Fibroblast of mammary gland (primary cell): ENCODE measurements at places on chromosomes 5 and 9.

GRCh38 chr9:113677057-113677456 is 199.1 kb upstream of the ZNF618 start:
- DNase-seq = peak; percentile 49

DNA sequence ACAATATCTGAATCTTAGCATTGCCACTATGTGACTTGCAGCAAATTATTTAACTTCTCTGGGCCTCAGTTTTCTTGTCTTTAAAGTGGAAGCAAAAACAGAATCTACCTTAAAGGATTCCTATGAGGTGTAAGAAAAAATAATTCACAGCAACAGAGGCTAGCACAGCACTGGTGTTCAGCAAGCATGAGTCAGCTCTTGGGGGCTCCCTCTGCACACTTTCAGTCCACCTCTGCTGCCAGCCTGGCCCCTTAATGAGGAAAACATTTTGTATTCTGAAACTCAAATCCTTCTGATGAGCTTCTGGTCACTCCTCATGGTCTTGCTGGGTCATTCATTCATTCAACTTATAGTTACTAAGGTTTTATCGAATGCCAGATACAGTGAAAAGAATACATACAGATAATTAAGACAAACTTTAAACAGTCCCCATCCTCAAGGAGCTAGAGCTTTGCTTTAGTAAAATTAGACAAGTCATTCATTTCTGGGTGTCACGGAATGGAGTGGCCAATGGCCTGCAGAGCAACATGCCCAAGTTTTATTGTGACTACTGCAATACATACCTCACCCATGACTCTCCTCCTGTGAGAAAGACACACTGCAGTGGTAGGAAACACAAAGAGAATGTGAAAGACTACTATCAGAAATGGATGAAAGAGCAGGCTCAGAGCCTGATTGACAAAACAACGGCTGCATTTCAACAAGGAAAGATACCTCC is 26.8 kb upstream of the IQGAP2 start:
- DNase-seq = no peak

- DNase-seq = no peak
Observed at GRCh38 chr9:113868501-113868900, 7.6 kb upstream of the ZNF618 start.

- DNase-seq = no peak
Observed at GRCh38 chr5:7576023-7576715, 180.2 kb downstream of the ADCY2 start.

DNA sequence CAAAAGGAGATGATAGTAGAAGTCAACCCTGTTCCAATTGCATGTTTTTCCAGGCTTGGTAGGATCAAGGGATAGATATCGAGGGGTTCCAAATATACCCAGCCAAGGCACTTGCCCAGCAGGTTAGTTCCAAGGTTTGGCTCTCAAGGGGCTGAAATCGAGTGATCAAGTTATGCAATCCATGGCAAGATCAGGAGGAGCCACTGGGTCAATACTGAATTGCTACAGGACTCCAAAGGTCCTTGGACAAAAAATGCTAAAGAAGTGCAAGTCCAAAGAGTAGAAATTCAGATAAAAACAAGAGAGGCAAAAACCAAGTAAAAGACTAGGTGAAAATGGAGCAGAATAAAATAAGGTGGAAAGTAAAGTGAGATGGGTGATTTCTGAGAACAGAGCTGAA is 179.1 kb upstream of the RFX3 start:
- DNase-seq = no peak

DNA sequence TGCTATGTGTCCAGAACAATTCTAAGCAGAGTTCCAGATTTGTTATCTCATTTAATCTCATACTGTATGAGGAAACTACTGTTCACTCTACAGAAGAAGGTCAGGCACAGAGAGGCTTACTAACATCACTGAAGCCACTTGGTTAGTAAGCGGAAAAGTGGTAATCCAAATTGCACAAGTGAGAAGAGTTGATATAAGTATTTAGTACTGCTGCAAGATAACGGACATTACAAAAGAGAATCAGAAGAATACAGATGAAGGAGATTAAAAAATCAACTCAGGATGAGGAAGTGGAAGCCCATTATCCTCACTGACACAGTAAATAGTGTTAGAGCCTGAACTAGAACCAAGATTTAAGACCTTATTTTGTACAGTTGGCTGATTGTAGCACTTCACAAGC is 22.3 kb upstream of the TLR4 start:
- DNase-seq = no peak

GRCh38 chr9:135249711-135250110 is 162.2 kb downstream of the OLFM1 start:
- DNase-seq = no peak

DNA sequence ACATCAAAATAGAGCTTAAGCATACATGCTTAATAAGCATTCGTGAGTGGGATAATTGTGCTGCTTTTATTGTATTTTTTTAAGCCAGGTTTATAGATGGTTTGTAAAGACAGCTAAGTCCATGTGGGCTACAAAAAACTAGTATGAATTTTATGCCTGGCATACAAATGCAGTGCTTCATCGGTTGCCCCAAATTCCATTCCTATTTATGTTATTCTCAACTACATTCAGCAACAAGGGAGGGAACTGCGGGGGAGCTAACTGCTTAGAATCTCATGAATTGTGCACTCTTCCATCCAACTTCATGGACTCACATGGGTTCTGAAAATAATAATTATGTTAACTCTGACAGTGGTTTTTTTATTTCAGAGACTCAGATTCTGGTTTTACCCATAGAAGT is 199.2 kb downstream of the FAM170A start:
- DNase-seq = no peak

- DNase-seq = no peak
Observed at GRCh38 chr9:124005029-124005771, 6.4 kb upstream of the LHX2 start.

DNA sequence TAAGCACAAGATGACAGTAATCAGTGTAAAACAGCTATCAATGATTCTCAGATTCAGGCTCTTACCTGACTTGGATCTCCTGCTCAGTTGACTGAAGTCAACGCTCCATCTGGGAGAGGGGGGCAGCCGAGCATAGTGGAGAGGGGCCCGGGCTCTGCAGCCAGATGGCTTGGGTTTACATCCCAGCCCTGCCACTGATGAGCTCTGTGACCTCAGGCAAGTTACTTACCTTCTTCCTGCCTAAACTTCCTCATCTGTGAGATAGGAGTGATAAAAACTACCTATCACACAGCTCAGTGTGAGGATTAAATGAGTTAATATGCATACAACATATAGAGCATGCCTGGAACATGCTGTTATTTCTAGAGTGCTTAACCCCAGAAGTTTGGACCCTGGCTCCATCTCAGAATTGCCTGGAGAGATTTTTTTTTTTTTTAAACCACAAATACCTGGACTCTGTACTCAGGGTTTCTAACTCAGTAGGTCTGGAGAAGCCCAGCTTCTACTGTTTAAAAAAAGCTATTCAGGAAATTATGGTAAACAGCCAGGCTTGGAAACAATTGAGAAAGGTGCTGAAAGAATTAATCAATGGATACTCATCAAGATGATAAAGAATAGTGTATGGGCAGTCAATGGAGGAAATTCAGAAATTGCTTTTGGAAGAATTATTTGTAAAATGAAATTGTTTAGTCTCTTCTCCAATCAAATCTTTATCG is 72.2 kb downstream of the ANKRD55 start:
- DNase-seq = no peak

DNA sequence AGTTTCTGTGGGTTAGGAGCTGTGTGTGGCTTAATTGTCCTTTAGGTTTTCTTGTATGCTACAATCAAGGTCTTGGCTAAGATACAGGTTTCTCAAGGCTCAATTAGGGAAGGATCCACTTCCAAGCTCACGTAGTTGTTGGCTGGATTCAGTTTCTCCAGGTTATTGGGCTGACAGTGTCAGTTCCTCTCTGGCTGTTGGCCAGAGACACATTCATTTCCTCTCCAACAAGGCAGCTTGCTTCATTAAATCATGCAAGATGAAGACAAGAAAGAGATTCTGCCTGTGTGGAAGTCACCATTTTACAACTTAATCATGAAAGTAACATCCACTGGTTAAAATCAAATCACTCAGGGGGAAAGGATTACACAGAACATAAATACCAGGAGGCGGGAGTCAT is 275.7 kb upstream of the KIF2A start:
- DNase-seq = no peak

DNA sequence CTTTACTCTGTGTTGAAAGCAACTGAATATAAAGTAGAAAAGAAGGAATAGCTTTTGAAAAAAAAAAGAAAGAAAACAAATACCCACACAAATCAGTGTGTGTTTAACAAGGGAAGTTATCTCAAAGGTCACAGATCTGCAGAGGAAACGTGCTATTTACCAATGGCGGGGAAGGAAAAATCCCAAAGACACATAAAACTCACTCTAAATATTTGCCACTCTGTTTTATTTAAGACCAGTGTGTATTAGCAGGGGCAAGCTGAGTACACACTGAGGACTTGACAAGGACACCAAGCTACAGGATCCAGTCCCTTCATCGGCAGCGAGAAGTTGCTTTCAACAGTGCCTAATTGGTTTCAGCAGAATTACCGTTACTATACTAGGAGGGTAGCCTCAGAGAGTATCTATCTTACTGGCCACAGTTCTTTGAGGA is 252.5 kb downstream of the DEPDC1B start:
- no peak for DNase-seq
